Activated naive CD4-positive, alpha-beta T cell treated with anti-CD3 and anti-CD28 coated beads, Interleukin-2, amount 50 U/mL, for 72 hours (primary cell): ENCODE measurements at places on chromosomes 16 and 17. TPM values are rescaled to one million over a fixed set of nuclear protein-coding genes. Genes with fewer than 3 reads are reported as not detected.

GRCh38 chr17:78351449-78352006, 8.3 kb downstream of the SOCS3 start:
- DNase-seq = no peak

- DNase-seq = no peak
These were observed 134.4 kb downstream of the SNX11 start for GRCh38 chr17:48241770-48242497.

DNA sequence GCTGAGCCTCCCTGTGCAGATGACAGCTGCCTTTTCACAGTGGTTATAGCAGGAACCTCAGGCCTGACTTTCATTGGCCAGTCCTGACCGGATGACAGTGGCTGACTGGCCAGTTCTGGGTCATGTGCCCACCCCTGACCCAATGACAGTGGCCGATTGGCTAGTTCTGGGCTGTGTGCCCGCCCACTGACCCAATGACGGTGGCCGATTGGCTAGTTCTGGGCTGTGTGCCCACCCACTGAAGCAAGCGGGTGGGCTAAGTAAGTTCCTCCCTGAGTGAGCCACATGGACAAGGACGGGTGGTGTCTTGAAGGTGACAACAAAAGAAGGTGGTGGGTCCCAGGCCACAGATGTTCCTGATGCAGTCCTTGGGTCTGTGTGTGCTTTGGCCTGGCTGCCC, 9.5 kb downstream of the DEF8 start:
- no peak for DNase-seq

The TP53 gene
- total RNA-seq = 147 TPM

DNA sequence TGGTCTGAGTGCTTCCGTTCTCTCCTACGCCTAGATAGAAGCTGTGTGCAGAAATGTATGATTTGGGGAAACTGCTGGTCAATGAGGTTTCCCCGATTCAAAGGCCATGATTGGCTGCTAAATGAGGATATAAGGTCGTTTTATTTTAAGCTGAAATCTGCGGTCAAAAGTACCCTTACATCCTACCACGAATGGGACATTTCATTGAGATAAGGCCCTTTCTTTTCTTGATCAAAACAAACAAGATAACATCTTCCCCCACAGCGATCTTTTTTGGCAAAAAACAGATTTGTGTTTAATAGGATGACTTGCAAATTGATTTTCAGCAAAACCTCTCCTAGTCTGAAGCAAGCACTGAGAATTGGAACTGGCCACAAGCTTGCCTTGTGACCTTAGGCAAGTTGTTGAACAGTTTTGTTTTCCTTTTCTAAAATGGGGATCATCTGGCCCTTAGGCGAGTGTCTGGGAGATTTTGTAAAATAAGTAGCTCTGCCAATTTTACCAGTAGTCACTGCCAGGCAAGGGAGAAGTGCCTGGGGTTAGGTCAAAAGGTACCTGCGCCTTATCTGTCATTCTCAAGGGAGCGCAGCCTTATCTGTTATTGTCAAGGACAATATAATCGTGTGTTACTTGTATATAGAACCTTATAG, 635 bp downstream of the SCPEP1 start:
- no peak for DNase-seq

DNA sequence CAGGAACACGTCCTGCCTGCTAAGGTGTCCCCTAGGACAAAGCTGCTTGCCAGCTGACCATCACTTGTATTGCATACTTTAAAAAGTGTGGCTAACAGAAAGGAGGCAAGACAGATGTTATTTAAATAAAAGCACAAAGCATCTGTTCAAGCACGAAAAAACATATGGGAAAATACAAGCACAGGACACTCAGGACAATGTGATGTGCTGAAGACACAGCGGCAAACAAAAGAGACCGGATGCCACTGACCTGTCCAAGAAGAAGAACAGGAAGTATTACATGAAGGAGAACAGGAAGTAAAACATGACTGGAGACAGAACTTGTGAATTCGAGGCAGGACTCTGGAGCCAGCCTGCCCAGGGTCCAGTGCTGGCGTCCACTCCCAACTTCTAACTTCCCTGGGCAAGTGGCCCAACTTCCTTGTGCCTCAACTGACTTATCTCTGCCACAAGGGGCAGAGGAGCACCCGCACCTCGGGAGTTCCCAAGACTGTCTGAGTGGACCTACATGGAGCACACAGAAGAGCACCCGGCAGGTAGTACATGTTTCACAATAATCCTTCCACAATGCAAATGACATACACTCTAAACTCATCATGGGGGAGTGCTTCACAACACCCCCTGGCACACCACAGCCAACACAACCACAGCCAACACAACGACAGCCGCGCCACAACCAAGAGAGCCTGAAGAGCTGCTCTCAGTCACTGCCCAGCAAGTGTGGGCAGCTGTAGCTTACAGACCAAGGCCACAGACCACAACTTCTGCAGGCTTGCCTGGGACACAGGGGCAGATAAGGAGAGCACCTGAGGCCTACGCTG, 36.6 kb downstream of the ANKRD11 start:
- DNase-seq = peak; percentile 57

The HAGH gene
- 65.6 TPM for total RNA-seq

- no peak for DNase-seq
These were observed 59.9 kb downstream of the RPH3AL start for GRCh38 chr17:292531-293382.

- DNase-seq = no peak
These were observed 10.8 kb downstream of the ALOX12B start for GRCh38 chr17:8076502-8077266.

GRCh38 chr16:53519417-53520091, 16.5 kb upstream of the AKTIP start:
- no peak for DNase-seq

GRCh38 chr16:11715246-11715947, 27.3 kb downstream of the TXNDC11 start:
- DNase-seq = no peak

The NPIPA1 gene
- 85.7 TPM for total RNA-seq

GRCh38 chr17:17888821-17889220, 52.0 kb upstream of the SREBF1 start:
- DNase-seq = no peak

DNA sequence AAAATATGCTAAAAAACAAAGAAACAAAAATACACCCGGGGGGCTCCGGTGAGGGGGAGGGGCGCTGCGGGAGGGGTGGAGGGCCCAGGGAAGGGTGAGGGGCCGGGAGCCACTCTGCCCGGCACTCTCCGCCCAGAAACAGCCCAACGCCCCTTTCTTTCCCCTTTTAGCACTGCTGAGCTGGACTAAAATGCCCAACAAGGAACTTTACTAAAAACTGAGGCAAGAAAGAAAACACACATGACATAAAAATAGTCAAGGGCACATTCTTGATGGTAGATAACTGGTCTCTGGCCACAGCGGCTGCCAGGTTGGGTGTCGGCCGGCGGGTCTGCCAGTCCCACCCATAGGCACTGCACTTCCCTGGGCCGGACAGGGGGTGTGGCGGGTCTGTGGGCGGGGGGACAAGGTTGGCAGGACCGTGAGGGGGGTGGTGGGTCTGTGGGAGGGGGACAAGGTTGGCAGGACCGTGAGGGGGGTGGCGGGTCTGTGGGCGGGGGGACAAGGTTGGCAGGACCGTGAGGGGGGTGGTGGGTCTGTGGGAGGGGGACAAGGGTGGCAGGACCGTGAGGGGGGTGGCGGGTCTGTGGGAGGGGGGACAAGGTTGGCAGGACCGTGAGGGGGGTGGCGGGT, 20.9 kb downstream of the METRNL start:
- DNase-seq = no peak

GRCh38 chr17:2909846-2910234, 113.6 kb downstream of the RAP1GAP2 start:
- no peak for DNase-seq

The DRC7 gene
- not detected for total RNA-seq

- no peak for DNase-seq
These were observed 9.5 kb downstream of the EXOC7 start for GRCh38 chr17:76094046-76094445.

- no peak for DNase-seq
These were observed 557 bp upstream of the CX3CL1 start for GRCh38 chr16:57371494-57372371.

- no peak for DNase-seq
These were observed 2.2 kb downstream of the SERPINF2 start for GRCh38 chr17:1744551-1745512.

The NFATC2IP gene
- total RNA-seq = 96.8 TPM

The GP1BA gene
- total RNA-seq = not detected

DNA sequence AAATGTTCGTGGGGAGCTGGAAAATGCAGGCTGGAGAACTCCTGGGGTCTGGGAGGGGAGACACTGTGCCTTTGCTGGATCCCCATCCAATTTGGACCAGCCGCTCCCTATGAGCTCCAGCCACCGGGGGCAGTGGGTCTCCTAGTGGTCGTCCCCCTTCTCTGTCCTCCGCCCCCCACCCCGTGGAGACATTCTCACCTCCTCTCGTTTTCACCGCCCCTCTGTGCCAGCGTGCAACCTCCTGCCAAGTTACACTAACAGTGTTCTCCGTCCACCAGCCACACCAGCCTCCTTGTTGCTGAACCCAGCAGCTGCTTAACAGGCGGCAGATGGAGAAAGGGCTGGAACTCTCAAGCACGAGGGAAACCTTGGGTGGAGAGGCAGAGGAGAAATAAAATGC, 67.4 kb upstream of the SOX9 start:
- DNase-seq = no peak

- no peak for DNase-seq
These were observed 110.4 kb downstream of the MRTFB start for GRCh38 chr16:14181371-14182050.

GRCh38 chr17:8826808-8827435, 27.8 kb upstream of the MFSD6L start:
- DNase-seq = no peak

The MCRIP2 gene
- total RNA-seq = 52.0 TPM

The CCDC40 gene
- total RNA-seq = 0.45 TPM

DNA sequence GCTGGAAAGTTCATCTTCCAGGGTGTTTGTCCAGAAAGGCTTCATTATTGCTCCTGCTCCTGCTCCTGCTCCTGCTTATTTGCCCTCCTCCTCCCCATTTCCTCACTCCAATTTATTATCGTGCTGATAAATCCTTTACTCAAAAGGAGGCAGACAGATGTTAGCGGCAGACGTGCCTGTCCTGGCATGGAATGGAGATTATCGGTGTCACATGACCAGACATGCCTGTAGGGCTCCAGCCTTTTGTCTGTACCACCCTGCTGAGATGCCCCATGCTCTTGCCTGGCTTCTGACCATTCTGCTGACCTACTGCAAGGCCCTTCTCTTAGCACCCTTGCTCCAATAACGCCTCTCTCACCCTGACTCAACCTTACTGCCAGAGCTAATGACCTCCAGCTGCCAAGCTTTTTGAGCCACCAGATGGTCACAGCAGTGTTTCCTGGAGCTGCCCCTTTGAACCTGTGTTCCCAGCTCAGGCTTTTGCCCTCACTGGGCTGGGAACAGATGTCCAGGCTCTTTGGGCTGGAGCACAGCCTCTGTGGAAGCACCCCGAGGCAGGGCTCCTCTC, 12.8 kb downstream of the DNAH9 start:
- no peak for DNase-seq

- DNase-seq = no peak
These were observed 4.4 kb downstream of the MYL4 start for GRCh38 chr17:47213540-47213939.

DNA sequence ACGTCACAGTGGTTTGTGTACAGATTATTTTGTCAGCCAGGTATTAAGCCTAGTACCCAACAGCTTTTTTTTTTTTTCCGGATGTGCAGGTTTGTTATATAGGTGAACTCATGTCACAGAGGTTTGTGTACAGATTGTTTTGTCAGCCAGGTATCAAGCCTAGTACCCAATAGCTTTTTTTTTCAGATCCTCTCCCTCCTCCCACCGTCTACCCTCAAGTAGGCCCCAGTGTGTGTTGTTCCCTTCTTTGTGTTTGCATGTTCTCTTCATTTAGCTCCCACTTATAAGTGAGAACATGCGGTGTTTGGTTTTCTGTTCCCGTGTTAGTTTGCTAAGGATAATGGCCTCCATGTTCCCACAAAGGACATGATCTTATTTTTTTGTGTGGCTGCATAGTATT, 19.9 kb downstream of the RPTOR start:
- DNase-seq = no peak

The ZNF207 gene
- total RNA-seq = 256 TPM

- no peak for DNase-seq
These were observed 380.3 kb upstream of the MAF start for GRCh38 chr16:79980650-79981521.

DNA sequence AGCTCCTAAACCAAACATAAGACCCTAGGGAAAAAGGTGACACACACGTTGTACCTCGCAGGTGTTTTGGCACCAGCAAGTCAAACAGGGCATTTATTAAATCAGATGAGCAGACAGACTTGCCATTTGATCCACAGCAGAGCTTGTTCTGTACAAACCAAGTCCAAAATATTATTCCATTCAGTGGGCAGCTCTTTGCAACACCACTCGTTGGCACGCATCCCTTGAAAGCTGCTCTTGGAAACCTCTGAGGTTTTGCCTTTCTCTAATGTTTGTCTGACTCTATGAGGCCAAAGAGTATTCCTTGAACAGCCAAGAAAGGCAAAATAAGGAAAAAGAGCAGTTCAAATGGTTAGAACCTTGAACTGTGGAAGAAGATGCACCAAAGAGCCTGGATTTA, 12.7 kb downstream of the TMEM100 start:
- no peak for DNase-seq

The ARL17A gene
- 20.6 TPM for total RNA-seq

DNA sequence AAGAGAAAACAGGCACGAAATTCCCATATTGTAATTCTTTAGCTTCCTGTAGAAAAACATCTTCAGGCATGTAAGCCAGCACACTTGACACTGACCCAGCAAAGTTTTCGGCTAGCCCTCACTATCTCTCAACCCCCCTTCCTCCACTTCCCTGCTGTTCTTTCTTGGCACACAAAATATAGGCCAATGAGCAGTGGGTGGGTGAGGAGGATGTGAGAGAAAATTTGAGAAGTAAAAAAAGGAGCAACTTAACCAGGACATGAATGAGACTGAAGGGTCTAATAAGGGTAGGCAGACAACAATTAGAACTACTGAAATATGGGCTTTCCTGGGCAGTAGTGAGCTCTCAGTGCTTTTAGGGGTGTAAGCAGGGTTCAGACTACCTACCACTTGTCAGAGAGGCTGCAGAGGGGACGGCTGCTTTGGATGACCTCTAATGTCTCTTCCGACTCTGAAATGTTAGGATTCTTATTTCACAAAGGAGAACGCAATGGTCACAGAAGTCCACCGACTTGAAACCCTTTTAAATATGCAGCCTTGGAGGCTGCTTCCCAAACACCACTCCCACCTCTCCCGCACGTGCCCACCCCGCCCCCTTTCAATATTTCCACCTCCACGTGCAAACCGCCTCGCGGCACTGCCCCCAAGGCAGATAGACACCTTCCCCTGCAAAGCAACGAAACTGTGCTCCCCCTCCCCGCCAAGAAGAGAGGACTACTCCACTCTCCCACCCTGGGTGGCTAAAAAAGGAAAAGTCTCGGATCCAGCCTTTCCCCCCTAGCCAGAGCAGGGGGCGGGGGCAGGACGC, 889 bp downstream of the MBTD1 start:
- no peak for DNase-seq
